ENCODE measurements at places on chromosomes 2 and 18.

- H3K4me1 ChIP-seq: peaks cover 38% of the 10 kb centered on the region
- H3K4me3 ChIP-seq: no peak overlapping the region
- H3K36me3 ChIP-seq: peaks cover 1% of the 10 kb centered on the region
- no peaks in the 10 kb centered on the region for H3K27me3 ChIP-seq
Observed at GRCh38 chr2:102235042-102235473, 48.2 kb downstream of the IL1RL2 start.

- no peak overlapping the region for H3K27ac ChIP-seq
- H3K4me3 ChIP-seq: no peak overlapping the region
- no peaks in the 10 kb centered on the region for H3K36me3 ChIP-seq
- no peak for DNase-seq
- peaks cover 17% of the 10 kb centered on the region for H3K27me3 ChIP-seq
Observed at GRCh38 chr18:75377926-75378325, 49.6 kb downstream of the SMIM21 start.

- H3K4me3 ChIP-seq: no peak overlapping the region
- H3K27ac ChIP-seq: no peak overlapping the region
- DNase-seq: no peak
- no peaks in the 10 kb centered on the region for H3K4me1 ChIP-seq
Observed at GRCh38 chr2:42929546-42930024, 137.2 kb upstream of the HAAO start.

DNA sequence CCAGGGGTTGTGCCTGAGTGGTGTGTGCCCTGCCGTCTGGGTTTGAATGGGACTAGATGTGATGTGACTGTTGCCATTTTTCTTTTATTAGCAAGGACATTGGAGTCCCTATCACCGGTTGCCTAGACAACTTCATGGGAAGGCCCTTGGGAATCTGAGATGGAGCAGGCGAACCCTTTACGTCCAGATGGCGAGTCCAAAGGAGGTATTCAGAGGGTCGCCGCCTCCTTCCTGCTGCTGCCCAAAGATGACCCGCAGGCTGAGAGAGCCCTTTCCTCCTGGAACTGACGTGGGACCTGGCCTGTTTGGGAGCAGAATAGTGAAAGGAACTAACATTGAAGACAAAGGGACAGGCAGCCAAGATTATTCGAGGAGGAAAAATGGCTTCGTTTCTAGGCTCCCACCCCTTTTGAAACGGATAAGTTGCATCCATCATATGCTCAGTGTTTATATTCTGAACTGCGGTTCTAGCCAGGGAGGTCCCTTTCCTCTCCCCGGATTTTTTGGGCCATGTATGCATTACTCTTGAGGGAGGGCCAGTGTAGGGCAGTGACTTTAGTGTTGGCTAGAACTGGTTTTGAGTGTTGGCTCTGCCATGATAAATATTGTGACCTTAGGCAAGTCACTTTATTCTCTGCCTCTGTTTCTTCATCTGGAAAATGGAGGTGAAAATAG, 673 bp downstream of the CENPO start:
- H3K27ac ChIP-seq: peak overlapping the region; percentile 99
- DNase-seq: peak; percentile 47
- peaks cover 55% of the 10 kb centered on the region for H3K4me1 ChIP-seq
- peak overlapping the region; percentile 97 for H3K4me3 ChIP-seq

DNA sequence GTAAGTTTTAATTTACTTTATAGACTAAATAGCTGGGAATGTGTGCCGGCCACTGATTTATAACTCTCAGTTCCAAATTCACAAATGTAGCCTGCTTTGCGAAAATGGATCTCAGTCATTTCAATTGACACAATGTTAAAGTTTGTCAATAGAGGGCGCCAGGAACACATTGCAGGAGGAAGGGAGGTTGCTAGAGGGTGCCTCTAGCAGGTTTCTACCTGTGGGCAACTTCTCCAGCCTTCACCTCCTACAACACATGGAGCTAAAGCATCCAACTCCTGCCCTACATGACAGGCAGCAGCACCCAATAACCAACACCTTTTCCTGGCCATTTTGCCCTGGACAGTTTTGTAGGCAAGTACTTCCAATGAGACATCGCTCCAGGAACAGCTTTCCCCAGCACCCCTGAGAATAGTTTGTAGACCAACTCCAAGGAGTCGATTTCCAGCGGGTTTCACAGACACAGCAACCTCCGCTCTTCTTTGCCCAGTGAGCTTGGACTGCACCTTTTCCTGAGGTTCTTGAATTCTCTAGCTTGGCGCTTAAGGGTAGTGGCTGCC, 784.8 kb upstream of the CDH2 start:
- H3K27me3 ChIP-seq: no peaks in the 10 kb centered on the region
- no peaks in the 10 kb centered on the region for H3K36me3 ChIP-seq
- no peak overlapping the region for H3K27ac ChIP-seq

GRCh38 chr2:184425083-184425482, 173.2 kb upstream of the ZNF804A start:
- H3K4me3 ChIP-seq: no peak overlapping the region
- DNase-seq: no peak
- H3K36me3 ChIP-seq: no peaks in the 10 kb centered on the region
- no peaks in the 10 kb centered on the region for H3K27me3 ChIP-seq
- H3K4me1 ChIP-seq: no peaks in the 10 kb centered on the region

GRCh38 chr2:68252400-68253218, at the start of gene PPP3R1:
Gene PPP3R1, minus strand, starts transcription at chr2:68252532. Its CDS starts 405 bp downstream, at chr2:68252127.
- peaks cover 10% of the 10 kb centered on the region for H3K36me3 ChIP-seq
- H3K27ac ChIP-seq: peak within 1 kb of the TSS; percentile 99
- peak; percentile 97 for DNase-seq
- peaks cover 36% of the 10 kb centered on the region for H3K4me1 ChIP-seq
- H3K4me3 ChIP-seq: peak within 1 kb of the TSS; percentile 99

DNA sequence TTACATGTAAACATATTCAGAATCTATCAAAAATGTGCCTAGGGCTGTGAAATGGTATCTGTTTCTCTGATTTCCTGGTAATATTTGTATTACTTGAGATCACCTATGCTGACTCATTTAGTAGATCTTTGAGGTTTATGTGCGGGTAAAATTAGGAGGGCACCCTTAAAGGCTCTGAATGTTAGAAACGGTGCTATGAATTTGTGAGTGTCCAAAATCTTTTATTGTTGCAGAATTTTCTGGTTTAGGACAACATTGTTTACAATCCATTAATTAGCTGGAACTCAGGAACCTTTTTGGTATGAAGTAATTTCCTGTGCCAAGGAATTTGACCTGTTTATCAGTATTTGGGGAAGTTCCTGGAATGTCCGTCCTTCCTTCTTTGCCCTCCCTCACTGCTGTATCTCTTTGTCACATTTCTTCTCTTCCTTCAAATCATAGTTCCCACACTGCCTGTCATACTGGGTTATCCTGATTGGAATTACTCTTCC, 130.5 kb downstream of the TANC1 start:
- H3K27ac ChIP-seq: no peak overlapping the region
- peaks cover 10% of the 10 kb centered on the region for H3K4me1 ChIP-seq
- peaks cover 11% of the 10 kb centered on the region for H3K27me3 ChIP-seq
- H3K36me3 ChIP-seq: no peaks in the 10 kb centered on the region

DNA sequence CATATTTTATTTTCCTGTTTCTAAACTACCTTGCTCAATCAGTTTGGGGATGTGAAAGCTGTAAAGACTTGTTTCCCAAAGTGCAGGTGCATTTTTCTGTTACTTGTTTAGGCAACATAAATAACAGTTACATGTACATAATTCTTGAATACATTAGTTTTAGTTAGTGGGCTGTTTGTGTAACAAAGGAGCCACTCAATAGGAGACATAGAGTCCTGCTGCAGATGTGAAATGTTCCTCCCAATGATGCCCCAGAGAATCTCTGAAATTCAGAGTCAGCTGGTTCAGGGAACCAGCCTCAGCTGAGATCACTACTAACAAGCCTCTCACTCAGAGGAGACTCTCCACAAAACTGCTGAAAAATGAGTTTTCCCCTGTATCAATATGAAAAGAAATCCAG, 91.5 kb upstream of the TWSG1 start:
- H3K4me1 ChIP-seq: peaks cover 33% of the 10 kb centered on the region
- H3K27ac ChIP-seq: peak overlapping the region; percentile 33
- H3K36me3 ChIP-seq: peaks cover 45% of the 10 kb centered on the region
- no peak for DNase-seq
- H3K4me3 ChIP-seq: no peak overlapping the region

DNA sequence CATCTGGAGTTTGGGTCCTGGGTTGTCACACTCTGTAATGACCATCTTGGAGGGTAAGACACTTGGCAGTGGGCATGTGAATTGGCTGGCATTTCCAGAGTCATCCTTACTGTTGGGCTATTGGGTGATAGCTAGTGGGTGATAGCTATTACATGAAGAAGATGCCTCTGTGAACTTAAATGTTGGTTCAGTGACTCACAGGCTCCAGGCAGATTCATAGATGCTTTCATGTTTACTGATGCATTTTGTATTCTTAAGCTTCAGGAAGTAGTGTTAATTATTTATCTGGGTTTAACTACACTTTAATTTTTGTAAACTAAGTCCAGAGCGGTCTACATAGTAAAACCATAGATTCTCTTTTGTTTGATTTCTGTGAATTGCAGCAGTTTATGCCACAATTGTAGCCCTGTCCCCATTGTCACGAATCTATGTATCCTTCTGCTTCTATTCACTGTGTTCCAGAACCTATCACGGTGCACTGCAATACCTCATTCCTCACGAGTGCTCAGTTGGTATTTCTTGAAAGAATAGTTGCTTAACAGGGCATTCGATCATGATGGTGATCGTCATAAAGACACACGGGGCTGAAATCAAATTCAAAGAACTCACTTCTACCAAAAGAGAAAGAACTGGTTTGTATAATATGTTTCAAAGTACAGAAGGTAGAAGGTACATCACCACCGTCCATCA, 79.7 kb downstream of the GBX2 start:
- no peak for DNase-seq
- no peaks in the 10 kb centered on the region for H3K36me3 ChIP-seq
- H3K27ac ChIP-seq: no peak overlapping the region
- no peaks in the 10 kb centered on the region for H3K4me1 ChIP-seq
- no peak overlapping the region for H3K4me3 ChIP-seq
- no peaks in the 10 kb centered on the region for H3K27me3 ChIP-seq

GRCh38 chr2:235977445-235977844, 190.7 kb downstream of the GBX2 start:
- DNase-seq: no peak
- H3K27me3 ChIP-seq: peaks cover 4% of the 10 kb centered on the region
- H3K27ac ChIP-seq: no peak overlapping the region
- H3K36me3 ChIP-seq: no peaks in the 10 kb centered on the region

GRCh38 chr18:45012286-45012685, 331.6 kb downstream of the SETBP1 start:
- DNase-seq: no peak
- no peak overlapping the region for H3K4me3 ChIP-seq

GRCh38 chr2:149902081-149902480, 314.5 kb upstream of the MMADHC start:
- DNase-seq: no peak
- H3K4me3 ChIP-seq: no peak overlapping the region
- no peaks in the 10 kb centered on the region for H3K36me3 ChIP-seq
- H3K4me1 ChIP-seq: no peaks in the 10 kb centered on the region
- no peak overlapping the region for H3K27ac ChIP-seq

DNA sequence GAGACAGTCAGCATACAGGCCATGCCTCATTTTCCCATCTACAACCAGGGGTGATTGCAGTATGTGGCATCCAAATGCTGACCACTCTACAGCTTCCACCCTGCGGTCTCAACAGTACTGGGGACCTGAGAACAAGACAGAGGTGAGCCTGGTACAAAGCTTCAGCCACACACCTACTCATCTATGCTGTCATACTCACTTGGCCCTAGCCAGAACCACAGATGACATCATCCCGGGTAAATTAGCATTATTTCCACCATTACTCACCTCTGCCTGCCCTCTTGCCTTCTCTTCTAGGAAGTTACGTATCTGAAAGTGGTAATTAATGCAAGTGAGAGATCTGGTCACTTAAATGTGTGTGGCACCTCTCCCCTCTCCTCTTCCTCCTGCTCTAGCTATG, 208.2 kb upstream of the ARL4C start:
- no peak overlapping the region for H3K27ac ChIP-seq
- no peak for DNase-seq
- no peaks in the 10 kb centered on the region for H3K36me3 ChIP-seq

GRCh38 chr2:149246186-149246585, 84.2 kb upstream of the LYPD6 start:
- peaks cover 3% of the 10 kb centered on the region for H3K27me3 ChIP-seq
- H3K36me3 ChIP-seq: no peaks in the 10 kb centered on the region
- H3K4me1 ChIP-seq: no peaks in the 10 kb centered on the region
- DNase-seq: no peak
- H3K4me3 ChIP-seq: no peak overlapping the region

DNA sequence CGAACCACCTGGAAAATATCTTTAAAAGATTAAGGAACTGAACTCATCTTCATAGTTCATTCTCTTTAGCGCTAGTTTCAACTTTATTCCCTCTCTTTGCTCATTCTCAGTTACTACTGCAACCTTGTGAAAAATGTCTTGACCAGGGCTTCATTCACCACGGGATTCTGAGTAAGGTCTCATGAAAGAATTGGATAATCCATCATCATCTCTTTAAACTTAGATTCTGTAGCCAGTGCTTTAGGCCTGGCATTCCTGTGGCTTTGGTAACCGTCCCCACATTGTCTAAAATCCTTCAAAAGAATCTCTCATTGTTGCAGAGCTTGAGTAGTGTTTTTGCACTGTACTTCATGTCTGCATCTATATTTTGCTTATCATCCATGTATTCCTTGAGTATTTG, 229.5 kb downstream of the ETAA1 start:
- H3K4me1 ChIP-seq: no peaks in the 10 kb centered on the region
- no peak overlapping the region for H3K27ac ChIP-seq
- no peaks in the 10 kb centered on the region for H3K27me3 ChIP-seq
- H3K4me3 ChIP-seq: no peak overlapping the region
- H3K36me3 ChIP-seq: no peaks in the 10 kb centered on the region

- no peaks in the 10 kb centered on the region for H3K4me1 ChIP-seq
- no peak for DNase-seq
- peaks cover 33% of the 10 kb centered on the region for H3K27me3 ChIP-seq
- no peaks in the 10 kb centered on the region for H3K36me3 ChIP-seq
- H3K27ac ChIP-seq: no peak overlapping the region
- H3K4me3 ChIP-seq: no peak overlapping the region
Observed at GRCh38 chr2:173415431-173416381, 61.0 kb downstream of the CDCA7 start.

GRCh38 chr2:15730545-15731212, 139.0 kb downstream of the DDX1 start:
- no peaks in the 10 kb centered on the region for H3K4me1 ChIP-seq
- H3K27me3 ChIP-seq: peaks cover 5% of the 10 kb centered on the region
- no peak overlapping the region for H3K27ac ChIP-seq
- DNase-seq: no peak

Measured in activated CD8-positive, alpha-beta memory T cell treated with anti-CD3 and anti-CD28 coated beads, Interleukin-2, amount 10 ng/mL, durations not matched to agents 7 days and 5 days (primary cell).